ENCODE measurements at places on chromosomes 7 and 10. TPM values are rescaled to one million over a fixed set of nuclear protein-coding genes. Genes with fewer than 3 reads are reported as not detected.

ELFN1 gene
- polyA plus RNA-seq, result 0.05 TPM

SLC37A3 gene
- 73.2 TPM for polyA plus RNA-seq

TRPV5 gene
- polyA plus RNA-seq, result not detected

CALY gene
- polyA plus RNA-seq, result 3.3 TPM

TMEM26 gene
- 0.06 TPM for polyA plus RNA-seq

SPRN gene
- 0.78 TPM for polyA plus RNA-seq

DMBT1 gene
- not detected for polyA plus RNA-seq

All from SK-N-SH (cell line).